ENCODE measurements at places on chromosomes 13 and 19.

DNA sequence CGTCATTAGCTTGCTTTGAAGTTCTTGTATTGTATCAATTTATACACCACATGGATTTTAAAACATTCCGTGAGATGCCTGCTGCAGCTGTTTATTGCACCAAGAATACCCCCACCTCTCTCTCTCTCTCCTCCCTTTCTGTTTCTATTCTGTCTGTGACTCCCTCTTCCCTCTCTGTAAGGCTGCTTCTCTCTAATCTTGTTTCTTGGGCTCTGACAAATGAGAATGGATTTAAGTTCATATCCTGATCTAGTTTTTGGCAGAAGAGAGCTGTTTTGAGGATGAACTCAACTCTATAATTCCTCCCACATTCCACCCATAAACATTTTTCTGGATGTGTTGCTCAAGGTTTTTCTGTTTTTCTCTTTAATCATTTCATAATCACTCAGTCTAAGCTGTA is 144.3 kb upstream of the FRY start:
- DNase-seq: no peak

DNA sequence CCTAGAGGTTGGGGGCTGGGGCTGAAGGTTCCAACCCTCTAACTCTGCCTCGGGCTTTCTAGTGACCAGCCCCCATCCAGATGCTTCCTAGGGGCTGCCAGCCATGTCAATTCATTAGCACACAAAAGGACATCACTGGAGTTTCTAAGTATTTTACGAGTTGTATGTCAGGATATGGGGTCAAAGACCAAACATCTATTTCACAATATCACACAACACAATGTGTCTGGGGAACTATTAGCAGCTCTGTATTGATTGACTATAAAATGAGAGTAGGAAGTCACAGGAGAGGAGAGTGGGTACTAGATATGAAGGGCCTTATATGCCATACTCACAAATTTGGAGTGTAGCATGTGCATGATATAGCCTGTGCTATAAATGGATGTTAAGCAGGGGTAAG is 42.1 kb downstream of the LPAR6 start:
- no peak for DNase-seq

DNA sequence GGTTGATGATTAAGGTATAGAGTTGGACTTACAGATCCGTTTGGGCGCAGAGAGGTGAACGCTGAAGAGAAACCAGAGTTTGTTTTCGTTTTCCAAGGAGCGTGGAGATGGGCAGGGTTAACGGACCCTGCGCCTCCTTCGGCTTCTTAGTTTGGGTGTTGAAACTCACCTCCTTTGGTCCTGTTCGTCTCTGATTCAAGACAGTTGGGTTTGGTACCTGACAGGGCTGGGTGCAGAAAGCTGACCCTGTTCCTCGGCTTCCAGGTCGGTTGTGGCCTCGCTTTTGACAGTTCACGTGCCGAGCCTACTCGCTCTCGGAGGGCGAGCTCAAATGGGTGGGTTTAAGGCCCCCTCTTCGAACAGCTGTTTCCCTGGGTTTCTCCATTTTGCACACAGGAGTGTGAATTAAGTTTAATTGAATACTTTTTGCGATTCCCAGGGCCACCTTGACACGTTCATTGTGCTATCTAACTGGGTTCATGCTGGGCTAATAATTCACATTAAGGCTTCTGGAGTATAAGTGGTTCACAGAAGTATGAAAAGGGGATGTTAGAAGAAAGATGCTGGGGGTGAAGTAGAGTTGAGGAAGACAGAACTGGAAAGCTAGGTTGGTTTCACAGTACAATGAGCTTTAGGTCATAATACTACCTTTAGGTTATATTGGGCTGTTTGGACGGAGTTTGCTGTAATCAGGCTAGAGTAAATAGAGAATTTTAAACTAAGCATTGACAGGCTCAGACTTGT is 638 bp downstream of the USPL1 start:
- no peak for DNase-seq

DNA sequence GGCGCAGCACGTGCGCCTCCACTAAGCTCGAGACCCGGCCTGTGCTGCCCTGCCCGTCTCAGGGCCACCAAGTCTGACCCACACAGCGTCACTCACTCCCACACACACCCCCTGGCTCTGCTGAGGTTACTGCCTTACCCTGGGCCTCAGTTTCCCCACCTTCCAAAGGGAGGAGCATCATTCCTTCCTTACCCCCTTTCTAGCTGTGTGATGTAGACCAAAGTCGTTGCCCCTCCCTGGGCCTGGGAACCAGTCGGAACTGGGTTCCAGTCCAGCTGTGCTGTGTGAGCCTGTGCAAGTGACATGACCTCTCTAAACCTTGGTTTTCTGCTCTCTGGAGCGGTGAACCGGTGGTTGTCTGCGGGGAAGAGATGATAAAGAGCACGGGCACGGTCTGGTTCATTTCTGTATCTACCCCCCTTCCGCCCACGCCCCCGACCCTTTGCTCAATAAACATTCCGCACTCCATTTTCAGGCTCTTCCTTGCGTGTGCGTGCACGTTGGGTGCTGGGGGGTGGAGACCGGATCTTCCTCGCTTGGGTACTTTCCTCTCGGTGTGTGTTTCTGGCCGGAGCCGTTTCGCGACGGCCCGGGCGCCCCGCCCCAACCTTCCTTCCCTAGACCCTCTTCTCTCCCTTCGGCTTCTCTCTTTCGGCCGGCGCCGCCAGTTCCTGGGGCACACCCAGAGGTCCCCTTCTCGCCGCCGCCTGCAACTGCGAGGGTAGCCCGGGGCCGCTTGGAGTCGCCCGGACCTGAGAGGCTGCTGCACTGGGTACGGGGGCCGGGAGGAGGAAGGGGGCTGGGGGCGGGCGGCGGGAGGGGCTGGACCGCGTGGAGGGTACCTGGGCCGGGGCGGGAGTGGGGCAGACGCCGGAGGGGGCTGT is at the start of gene ZNF581:
TSS of gene ZNF581 (plus strand) at position 647 of the 884 bp plus-strand sequence. CDS start 923 bp downstream, outside the sequence.
- peak; percentile 70 for DNase-seq

DNA sequence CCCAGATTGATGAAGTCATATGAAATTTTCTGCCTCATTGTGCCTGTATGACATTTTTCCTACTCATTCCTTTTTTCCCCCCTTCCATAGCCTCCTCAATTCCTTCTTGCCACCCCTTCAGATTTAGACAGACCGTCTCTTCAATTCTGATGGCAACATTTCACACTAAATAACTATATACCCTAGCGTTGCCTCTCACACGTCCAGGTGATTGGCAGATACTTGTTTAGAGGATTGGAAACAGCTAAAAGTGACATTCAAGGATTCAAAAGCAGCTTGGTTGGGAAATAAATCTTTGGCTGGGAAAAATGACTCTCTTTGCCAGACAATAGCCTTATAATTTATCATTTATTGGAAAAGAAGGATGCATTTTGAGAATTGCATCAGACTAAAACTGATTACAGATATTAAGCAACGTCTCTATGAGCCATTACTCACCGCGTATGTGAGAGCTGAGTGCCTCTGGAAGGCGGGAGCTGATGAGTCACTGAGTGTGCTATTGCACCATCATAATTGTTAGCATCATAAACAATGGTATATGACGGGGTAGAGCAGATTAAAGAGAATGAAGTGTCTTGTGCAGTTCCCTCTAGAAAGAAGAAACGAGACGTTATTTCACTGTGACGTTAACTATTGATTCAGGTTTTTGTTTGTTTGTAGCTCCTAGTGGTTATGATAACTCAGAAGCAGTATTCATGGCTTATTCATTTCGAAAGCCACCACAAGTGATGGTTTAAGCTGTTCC is 61.1 kb upstream of the FAM216B start:
- DNase-seq: peak; percentile 84

- DNase-seq: no peak
These were observed 214.5 kb downstream of the KLF5 start for GRCh38 chr13:73273276-73273675.

DNA sequence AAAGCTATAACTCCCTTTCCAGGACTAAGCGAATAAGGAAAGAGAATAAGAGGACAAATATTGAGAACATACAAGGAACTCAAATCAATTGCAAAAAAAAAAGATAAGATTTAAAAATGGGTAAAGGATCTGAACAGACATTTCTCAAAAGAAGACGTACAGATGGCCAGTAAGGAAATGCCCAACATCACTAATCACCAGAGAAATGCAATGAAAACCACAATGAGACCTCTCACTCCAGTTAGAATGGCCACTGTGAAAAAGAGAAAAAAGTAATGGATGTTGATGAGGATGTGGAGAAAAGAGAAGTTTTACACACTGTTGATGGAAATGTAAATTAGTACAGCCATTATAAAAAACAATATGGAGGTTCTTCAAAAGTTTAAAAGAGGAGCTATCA is 63.8 kb downstream of the VWA8 start:
- no peak for DNase-seq

- no peak for DNase-seq
These were observed 757.3 kb downstream of the EFNB2 start for GRCh38 chr13:105778196-105778595.
